ENCODE measurements at places on chromosomes 12 and 14. TPM values are rescaled to one million over a fixed set of nuclear protein-coding genes. Genes with fewer than 3 reads are reported as not detected.

DNA sequence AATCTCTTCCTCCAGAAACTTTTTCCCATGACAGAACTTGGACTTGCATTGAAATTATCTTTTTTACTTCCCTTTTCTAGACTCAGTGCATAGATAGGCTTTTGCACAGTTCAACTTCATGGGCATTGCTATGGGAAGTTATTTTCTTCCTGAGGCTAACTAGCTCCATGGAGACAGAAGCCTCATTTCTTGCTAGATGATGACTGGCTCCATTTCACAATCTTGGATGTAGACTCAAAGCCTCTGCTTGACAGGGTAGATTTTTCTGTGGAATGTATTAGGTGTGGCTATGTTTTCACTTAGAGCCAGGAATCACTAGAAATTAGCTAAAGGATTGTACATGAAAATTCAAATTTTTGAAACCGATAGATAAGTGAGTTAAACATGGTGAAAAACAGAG, 884.1 kb upstream of the MGAT4C start:
- no peak for DNase-seq

- DNase-seq = no peak
Observed at GRCh38 chr14:24956104-24956503, 93.8 kb downstream of the STXBP6 start.

- no peak for DNase-seq
Observed at GRCh38 chr12:79415321-79415720, 275.4 kb downstream of the PAWR start.

DNA sequence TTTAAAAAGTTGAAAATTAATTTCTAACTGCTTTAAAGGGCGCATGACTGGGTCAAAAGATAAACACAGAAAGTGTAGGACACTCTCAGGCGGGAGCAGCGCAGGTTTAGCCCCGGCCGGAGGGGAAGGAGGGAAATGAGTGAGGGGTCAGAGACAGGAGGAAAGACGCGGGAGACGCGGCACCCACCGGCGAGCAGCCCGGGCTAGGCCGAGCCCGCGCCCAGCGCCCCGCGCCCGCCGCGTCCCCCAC, 591 bp downstream of the GXYLT1 start:
- no peak for DNase-seq

GRCh38 chr12:82964446-82964845, 277.7 kb downstream of the TMTC2 start:
- DNase-seq = no peak

The PTPN21 gene
- 9.1 TPM for total RNA-seq

The TGFB3 gene
- 9.2 TPM for total RNA-seq

The LALBA gene
- total RNA-seq = not detected

Data from omental fat pad (tissue), 4 donors.